Right cardiac atrium (tissue), 5 donors: ENCODE measurements at places on chromosomes 2 and 18. TPM values are rescaled to one million over a fixed set of nuclear protein-coding genes. Genes with fewer than 3 reads are reported as not detected.

The SERPINB4 gene
- total RNA-seq = not detected

The HRH4 gene
- total RNA-seq = not detected

The ABCG8 gene
- not detected for total RNA-seq

- no peak for DNase-seq
Measured at GRCh38 chr2:210442878-210443277, 33.7 kb downstream of the LANCL1 start.

DNA sequence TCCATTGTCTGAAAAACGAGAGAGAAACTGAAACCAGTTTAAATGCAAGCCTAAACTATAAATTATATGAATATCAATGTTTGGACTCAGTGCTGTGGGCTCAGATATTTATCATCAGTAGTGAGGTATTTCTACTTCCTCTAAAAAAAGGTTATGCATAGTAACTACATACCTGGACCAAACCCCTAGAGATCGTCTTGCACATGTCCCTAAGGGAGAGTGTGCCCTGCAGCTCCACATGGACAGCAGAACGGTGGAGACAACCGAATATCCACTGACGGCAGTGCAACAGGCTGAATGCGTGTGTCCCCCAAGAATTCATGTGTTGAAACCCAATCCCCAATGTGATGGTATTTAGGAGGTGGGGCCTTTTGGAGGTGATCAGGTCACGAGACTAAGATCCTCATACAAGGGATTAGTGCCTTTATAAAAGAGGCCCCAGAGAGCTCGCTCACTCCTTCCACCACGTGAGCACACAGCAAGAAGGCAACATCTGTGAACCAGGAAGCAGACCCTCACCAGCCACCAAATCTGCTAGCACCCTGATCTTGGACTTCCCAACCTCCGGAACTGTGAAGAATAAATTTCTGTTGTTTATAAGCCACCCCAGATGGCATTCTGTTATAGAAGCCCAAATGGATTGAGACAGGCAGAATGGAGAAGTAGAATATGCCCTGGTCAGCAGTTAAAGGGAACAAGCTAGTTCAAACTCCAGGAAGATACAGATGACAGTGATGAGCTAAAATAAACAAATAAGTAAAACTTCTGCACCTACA is 208.4 kb downstream of the ANAPC1 start:
- no peak for DNase-seq

GRCh38 chr2:96772903-96773671 is 12.4 kb downstream of the CNNM4 start:
- DNase-seq = no peak

DNA sequence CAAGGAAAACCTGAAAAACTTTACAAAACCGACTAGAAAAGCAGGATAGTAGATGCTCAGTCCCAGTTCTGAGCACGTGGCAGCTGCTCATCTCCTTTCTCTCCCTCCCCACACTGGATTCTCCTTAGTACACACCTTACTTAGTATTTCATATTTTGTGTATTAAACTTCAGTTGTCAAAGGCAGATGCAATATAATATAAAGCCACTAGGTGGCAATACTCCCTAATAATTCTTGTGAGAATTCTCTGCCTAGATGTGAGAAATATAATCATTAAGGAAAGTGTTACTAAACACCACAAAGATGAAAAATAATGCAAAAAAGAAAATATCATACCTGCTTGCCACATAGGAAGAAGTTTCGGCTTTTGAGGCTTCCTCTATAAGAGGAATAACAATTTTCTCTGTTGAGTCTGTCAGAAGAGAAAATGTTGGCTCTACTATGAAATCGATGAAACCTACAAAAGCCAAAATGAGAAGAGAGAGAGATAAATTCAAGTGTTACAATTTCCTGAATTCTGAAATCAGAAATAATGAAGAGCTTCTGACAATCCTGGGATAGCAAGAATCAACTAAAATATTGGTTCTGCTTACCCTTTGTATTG is 200.6 kb downstream of the PPP1R1C start:
- DNase-seq = no peak

DNA sequence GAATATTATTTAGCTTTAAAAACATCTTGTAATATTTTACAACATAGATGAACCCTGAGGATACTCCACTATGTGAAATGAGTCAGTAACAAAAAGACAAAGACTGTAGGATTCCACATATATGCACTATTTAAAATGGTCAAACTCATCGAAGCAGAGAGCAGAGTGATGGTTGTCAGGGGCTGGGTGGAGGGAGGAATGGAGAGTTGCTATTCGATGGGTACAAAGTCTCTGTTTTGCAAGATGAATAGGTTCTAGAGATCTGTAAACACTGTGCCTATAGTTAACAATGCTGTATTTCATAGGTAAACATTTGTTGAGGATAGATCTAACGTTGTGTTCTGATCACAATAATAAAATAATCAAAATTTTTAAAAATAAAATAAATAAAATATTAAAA is 1675.9 kb upstream of the CELF4 start:
- DNase-seq = no peak

DNA sequence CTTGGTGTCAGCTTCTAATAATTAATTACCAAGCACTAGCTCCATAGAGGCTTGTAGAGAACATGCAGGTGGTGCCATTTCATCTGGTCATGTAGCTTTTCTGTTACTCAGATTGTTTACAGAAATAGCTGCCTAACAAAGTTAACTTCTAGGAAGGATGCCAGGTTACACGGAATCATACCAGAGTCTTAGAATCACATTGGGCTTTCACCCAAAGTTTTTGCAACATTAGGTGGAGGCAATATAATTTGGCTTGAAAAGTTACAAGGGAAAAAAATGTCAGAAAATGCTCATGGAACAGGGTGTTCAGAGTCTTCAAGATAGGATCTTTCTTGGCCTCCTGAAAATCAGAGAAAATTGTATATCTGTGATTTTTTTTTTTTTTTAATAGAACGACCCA is 135.6 kb downstream of the ARHGAP15 start:
- no peak for DNase-seq

DNA sequence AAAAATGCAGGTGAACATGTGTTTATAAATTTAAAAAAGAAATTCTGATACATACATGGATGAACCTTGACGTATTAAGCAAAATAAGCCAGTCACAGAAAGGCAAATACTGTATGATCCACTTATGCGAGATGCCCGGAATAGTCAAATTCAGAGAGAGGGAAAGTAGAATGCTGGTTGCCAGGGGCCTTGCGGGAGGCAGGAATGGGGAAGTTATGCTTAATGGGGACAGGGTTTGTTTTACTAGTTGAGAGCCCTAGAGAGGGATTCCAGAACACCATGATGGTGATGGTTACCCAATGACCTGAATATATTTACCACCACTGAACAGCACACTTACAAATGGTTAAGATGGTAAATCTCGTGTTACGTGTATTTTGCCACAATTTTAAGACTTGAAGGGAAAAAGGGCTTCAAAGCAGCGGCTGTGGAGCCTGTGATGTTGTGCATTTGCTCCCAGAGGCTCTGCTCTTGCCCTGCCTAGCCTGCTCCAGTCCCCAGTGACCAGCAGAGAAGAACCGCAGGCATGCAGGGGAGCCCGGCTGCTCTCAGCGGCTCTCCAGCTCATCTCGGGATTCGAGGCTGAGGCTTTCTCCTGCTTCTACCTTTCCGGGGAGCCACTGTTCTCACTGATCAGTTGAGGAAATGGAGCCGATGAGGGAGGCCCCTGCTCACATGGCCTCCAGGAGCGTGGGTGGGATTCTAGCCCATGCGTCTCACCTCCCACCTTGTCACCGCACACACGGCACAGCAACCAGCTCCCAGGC is 51.7 kb upstream of the TFCP2L1 start:
- DNase-seq = no peak

DNA sequence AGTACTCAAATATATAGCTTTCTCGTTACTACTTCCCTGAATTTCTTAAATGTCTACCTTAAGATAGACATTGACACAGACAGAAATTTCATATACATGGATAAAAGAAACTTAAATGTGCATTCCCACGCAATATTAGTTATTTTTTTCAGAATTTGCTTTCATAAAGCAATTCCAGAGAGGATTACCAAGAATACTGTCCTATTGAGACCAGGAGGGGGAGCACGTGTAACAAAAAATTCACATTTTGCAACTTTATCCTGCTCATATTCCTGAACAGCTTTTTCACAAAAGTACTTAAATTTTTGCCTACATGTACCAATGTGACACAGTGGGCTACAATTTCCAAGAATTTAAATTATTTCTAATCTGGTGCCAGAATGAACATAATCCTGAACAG is 30.7 kb upstream of the ERCC3 start:
- DNase-seq = no peak

DNA sequence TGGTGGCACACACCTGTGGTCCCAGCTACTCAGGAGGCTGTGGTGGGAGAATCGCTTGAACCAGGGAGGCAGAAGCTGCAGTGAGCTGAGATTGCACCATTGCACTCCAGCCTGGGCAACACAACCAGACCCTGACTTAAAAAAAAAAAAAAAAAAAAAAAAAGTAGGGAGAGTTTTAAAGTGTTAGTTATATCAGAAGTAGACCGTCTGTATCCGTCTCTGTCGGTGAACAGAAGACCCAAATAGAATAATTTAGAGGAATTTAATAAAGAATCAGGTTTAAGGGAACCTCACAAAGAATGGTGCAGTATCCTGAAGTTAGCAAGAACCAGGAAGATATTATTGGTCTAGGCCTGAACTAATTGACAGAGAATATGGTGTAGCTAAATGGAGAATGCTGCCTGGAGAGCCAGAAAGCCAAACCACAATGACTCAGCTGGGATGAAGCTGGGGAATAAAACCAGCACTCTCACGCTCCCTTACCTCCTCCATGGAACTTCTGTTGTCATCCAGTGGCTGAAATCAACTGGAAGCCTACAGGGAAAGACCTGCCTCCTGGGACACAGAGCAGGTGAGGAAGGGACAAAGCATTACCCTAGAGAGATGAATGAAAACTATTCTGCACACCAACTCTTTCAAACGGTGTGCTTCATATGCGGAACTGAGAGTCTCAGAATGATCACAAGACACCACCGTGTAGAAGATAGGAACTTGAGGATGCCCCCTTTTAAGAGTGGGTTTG is 39.1 kb upstream of the PLEKHM3 start:
- no peak for DNase-seq
